ENCODE measurements at places on chromosomes 6 and 20.

DNA sequence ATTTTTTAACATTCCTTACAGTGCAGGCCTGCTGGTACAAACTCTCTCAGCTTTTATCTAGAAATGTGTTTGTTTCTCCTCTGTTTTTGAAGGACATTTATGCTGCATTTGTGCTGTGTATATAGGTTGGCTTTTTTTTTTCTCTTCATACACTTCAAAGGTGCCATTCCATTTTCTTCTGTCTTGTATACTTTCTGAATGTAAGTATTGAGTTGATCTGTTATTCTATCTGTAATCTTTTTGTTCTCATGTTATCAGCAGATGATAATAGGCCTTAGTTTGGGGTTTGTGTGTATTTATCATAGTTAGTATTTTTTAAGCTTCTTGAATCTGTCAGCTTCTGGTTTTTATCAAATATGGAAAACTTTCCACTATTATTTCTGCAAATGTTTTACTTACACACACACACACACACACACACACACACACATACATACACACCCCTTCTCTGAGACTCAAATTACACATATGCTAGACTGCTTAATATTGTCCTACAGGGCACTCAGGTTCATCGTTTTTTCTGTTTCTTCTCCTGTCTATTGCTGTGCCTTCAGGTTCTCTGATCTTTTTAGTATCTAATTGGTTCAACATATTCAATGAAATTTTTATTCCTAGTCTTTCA lies 74.6 kb downstream of the RPP40 start:
- no peak for DNase-seq

DNA sequence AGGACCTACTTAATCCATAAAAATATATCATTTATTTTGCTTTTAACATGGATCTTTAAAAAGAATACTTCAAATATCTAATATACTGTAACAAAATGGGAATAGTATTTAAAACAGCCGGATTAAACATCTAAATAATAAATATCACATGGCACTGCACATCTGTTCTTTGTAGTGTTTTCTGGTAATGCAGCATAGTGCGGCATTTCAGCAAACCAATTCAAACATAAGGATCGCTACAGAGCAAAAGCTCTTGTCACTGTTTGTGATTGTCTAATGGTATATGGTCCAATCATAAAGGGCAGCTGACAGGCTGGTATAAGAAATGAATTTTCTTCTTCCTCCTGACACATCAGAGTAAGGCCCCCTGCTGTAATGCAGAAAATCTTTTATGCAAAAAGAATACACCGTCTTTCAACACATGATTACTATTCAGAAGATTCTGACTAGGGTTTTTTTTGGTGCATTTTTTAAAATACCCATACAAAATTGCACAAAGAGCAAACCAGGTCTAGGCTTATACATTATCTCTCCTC lies 40.0 kb upstream of the POU3F2 start:
- DNase-seq, result no peak

- no peak for DNase-seq
These were observed 161.6 kb upstream of the CDYL start for GRCh38 chr6:4614637-4615036.

DNA sequence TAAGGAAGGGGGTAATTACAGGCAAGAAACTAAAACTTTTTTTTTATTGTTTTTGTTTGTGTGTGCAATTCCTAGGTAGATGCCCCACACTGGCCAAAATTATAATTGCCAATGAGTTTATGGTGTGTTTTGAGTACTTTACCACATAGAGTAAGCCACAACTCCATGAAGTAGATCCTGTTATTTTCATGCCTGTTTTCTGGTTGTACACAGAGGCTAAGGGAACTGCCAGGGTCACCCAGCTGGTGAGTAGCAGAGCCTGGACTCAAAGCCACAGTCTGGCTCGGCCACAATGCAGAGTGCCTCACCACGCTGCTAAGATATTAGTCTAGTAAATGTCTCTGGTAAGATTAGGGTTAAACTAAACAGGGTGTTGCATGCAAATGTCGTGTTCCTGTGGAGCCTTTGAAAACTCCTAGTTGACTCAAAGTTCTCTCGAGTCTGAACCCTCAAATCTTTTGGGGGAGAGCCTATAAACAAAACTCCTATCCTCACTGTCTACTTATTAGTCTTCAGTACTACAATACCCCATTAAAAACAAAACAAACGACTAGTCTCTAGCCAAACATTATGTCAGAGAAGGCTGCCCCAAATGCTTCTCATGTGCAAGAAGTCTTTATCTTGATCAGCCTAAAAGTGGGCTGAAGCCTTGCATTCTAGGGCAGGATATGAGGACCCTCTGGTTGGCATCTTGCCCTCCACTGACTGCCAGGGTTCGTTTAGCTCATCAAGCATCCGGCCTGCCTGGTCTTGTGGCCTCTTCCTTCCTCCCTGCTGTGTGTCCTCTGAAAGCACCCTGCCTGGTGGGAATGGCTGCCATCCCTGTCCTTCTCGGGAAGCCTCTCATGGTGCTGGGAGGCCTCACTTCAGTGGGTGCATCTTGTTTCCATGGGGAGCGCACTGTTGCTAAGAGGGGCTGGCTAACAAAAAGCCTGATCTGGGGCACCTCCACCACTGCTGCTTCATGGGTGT lies 4.2 kb downstream of the DUSP22 start:
- DNase-seq, result no peak

- no peak for DNase-seq
These were observed 745.1 kb upstream of the MARCKS start for GRCh38 chr6:113112086-113112485.

DNA sequence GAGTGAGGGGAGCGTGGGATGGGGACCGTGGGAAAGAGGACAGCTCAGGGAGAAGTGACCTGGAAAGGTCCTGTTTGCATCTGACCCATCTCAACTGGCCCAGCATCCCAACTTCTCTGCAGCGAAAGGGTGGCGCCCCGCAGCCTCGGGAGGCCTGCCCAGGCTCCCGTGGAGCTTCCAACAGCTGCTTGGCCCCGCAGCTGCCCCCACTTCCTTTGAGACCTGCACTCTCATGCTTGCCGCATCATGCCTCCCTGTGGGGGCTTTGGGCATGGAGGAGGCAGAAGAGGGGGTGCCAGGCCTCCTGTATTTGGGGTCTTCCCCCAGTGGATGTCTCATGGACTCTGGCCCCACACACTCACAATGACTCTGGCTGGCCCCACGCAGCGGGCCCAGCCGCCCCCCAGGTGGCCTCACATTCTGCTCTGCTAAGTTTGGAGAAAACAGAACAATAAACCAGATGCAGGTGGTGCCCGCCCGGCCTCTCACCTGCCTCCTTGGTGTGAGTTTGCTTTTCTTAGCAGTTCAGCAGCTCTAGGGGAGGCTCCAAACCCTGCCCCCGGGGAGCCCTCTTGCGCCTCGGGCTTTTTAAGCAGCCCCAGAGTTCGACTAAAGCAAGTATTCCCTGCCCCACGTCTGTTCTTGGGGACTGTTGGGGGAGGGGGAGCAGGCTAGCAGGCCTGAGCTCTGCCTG lies 40.7 kb downstream of the CPXM1 start:
- DNase-seq, result no peak

DNA sequence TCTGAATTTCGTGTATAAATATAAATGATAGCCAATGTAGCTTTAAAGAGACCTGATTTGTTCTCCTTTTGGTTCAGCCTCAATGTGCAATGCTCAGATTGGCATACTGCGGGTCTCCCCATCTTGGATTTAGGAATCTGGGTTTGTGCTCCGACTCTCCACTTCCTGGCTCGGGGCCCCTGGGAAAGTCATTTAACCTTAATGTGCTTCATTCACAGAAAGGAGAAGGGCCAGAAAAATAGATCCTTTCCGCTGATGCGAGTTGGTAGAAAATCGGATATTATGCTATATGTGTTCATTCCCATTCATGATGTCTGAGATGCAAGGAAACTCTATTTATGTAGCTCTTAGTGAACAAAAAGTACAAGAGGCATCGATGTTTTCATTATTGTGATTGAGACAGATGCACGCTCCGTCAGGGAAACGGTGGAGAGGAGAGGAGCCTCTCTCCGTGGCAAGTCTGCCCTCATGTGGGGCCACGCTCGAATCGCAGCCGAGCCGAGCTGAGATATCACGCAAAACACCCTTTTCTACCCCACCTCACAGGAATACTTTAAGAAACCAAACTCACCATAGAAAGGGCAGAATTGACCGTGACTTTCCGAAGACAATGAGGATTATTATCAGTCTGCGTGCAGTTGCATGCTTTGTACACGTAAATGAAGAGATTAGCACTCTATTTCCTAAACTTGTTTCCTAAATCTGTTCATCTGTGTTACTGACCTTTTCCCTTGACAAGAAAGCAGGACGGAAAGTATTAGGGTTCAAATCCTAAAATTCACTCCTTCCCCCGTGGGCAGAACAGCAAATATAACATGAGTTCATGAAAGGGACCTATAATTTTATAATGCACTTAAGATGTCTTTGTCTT lies 136.6 kb downstream of the COL9A1 start:
- DNase-seq, result no peak

DNA sequence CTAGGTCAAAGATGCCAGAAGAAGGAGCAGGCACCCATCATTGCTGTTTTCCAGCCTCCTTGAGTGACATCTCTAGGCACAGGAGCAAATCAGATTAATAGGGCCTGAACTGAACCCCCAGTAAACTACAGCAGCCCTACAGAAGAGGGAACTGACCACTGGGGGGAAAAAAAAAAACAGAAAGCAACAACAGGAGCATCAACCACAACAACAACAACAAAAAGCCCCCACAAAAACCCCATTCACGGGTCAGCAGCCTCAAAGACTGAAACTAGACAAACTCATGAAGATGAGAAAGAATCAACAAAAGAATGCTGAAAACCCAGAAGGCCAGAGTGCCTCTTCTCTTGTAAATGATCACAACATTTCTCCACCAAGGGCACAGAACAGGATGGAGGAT lies 537.4 kb upstream of the BTBD3 start:
- no peak for DNase-seq

DNA sequence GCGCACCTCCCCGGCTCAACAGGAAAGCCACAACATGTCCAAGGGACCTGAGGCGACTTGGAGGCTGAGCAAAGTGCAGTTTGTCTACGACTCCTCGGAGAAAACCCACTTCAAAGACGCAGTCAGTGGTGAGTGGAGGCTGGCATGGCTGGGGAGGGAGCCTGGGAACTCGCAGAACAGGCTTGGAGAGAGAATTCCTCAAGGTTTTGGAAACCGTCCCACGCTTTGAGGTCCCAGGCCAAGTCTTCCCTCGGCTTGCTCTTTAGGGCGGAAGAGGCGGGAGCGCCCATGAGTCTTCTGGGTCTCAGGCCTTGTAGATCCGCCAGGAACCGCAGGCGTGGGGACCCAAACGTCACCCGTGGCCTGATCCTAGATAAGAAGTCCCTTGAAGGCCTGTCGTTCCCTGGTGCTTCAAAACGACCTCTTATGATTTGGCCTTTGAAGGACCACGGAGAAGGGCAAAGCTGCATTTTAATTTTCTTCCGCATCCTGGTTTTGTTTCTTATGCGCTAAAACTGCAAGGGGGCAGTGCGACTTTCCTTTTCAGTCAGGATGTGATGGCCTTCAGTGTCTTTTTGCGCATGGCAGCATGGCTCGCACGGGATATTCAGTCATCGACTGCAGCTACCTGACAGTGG lies 2.0 kb downstream of the LAMP5 start:
- DNase-seq, result no peak

DNA sequence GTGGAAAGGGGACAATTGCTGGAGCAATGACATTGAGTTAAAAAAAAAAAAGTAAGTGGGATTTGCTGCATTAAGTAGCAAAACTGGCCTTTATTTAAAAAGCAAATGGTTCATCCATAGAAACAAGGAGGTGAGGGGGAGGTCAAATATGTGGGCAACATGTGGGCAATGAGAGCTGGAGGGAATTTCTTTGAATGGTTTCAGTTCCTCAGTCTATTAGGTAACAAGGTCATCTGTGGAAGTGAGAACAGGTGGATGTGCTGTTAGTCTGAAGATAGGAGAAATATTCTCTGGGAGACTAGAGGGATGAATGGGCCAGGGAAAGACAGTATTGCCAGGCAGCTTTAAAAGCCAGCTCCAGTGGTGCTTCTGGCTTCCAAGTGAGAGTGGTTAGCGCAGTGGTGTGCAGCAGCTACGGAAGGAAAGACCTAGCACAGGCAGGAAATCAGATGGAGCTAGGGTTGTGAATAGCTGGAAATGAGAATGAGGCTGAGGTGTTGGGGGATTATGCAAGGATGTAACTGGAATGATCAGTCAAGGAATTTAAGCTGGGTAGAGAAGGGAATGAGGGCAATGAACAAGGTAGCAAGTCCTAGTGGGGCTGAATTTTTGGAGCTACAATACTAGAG lies 727.6 kb downstream of the PTPRT start:
- DNase-seq, result no peak

- no peak for DNase-seq
These were observed 23.9 kb downstream of the THBS2 start for GRCh38 chr6:169229615-169230321.

DNA sequence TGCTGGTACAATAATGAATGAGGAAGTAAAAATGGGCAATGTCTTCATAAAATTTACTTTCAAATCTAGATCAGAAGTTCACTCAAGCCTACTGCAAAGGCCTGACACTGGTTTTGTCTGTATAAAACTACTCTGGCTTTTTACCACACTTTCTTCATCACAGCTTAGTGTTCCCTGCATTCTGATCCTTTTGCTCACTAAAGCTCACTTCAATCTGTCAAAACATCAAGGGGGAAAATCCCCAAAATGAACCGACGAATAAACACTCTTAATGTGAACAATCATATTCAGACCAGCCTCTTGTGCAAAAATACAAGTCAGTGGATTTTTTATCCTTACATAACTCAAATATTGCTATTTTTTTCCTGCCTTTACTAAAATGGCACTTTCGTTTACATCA lies 98.5 kb downstream of the PRDM1 start:
- DNase-seq, result no peak

DNA sequence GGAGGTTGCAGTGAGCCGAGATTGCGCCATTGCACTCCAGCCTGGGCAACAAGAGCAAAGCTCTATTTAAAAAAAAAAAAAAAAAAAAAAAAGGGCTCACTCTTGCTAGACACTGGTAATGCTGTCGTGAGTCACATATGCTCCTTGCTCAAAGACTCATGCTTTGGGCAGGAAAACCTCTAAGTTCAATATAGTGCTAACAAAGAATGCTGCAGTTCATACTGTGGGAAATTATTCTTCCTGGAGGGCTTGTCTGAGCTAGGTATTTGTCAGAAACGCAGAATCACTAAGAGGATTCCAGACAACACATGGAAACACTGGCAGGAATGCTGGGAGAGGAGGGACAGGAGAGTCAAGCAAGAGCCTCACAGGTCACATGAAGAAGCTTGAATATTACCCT lies 2.3 kb upstream of the LYRM2 start:
- DNase-seq, result no peak

DNA sequence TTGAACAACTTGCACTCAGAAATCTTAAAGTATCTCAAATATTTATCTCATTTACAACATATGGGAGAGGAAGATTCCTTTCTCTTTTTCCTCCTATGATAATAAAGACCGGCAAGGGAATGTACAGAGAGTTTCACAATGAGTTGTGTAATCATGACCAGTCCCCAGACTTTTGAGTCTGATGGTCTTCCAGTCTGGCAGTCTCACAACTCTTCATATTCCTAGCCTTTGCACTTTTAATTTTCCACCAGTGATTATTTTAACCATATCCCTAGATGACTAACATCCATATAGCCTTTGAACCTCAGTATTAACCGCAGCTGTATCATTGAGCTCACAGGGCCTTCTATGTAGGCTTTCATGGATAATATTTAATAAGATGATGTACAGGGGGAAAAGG lies 278.5 kb downstream of the KHDC1L start:
- no peak for DNase-seq

- DNase-seq, result no peak
These were observed 447.0 kb upstream of the CDH4 start for GRCh38 chr20:60804918-60805630.

All from BJ (cell line).